ENCODE measurements at places on chromosomes 11 and 22.

- DNase-seq: no peak
Measured at GRCh38 chr11:115895594-115895993, 391.4 kb upstream of the CADM1 start.

DNA sequence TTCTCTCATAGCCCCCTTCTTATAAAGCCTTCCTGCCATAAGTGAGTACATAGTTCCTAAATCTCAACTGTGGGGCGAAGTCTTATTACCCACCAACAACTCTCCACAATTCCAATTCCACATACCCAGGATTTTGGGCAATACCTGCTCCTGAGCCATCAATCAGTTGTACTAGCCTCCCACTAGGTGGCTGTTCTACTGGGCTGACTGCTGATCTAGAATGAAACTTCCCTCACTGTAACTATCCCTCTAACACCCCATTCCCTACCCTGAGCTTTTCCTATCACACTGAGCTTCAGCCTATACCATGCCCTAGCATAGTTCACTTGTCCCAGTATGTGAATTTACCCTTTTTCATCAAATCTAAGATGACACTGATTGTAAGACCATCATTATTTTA is 52.5 kb downstream of the RRAS2 start:
- no peak for DNase-seq

GRCh38 chr11:44066732-44067141 is 667 bp downstream of the ACCS start:
- DNase-seq: no peak

DNA sequence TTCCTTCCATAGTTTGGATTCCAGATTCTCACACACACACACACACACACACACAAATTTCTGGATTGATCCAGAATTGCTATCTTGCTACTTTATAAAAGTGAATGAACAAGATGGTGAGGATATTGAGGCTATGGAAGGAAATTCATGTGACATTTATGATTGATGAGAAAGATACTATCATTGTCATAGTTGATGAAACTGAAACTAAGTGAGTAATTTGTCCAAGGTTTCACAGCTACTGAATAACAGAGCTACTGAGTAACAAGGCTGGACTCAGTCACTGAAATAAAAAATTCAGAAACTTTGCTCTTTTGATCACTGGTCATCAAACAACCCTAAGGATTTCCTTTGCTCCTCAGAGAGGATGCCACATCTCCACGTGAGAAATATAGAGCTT is 16.2 kb downstream of the OR5D16 start:
- DNase-seq: no peak

DNA sequence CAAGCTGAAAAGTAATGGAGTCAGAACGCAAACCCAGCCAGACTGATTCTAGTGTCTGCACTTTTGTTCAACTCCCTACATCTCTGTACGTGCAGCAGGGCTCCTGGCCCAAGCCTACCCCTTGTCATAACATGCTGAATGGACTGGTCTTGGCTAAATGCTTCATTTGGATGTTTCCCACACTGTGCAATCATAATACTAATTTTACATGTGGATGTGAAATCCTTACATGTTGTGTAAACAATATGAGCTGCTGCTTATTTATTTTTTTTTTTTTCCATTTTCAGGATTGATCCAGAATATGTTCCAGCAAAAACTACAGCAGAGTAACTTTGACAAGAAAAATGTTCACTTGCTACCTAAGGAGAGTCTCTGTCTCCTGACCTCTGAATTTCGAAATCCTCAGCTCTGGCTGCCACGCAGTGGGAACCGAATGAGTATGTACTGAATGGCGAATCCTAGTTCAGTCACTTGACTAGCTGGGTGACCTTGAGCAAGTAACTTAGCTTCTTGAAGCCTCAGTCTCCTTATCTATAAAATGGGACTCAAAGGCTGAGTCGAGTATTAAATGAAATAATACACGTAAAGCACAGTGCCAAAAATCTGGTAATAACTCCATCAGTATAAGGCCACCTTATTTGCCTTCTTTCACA is 133.4 kb downstream of the EHF start:
- no peak for DNase-seq

- DNase-seq: no peak
Measured at GRCh38 chr11:69243496-69244200, 50.3 kb upstream of the MYEOV start.

DNA sequence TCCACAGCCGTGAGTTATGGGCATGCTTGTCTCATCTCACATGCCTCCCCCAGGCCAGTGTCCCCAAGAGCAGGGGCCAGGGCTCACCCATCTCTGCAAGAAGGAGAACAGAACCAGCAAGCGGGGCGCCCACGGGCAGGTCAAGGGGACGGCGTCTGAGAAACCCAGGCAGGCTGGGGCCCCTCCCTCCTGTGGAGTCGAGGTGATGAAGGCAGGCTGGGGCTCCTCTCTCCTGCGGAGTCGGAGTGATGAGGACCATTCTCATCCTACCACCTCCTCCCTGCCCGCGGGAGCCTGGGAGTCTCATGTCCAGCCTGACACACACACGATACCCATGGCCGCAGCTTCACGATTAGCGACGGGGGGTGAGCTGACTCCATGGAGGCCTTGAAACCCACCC is 141.9 kb downstream of the CTTN start:
- DNase-seq: no peak

DNA sequence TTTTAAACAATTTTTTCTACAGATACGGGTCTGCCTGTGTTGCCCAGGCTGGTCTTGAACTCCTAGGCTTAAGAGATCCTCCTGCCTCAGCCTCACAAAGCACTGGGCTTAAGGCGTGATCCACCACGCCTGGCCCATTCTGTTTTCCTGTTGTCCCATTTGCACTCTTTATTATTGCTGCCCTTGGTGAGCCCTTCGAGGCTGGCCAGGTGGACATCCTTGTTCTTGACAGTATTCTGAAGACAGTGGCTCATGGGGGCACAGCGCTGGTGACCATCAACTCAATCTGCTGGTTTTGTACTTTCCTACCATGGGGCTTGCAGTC is 35.6 kb downstream of the TBC1D22A start:
- no peak for DNase-seq

DNA sequence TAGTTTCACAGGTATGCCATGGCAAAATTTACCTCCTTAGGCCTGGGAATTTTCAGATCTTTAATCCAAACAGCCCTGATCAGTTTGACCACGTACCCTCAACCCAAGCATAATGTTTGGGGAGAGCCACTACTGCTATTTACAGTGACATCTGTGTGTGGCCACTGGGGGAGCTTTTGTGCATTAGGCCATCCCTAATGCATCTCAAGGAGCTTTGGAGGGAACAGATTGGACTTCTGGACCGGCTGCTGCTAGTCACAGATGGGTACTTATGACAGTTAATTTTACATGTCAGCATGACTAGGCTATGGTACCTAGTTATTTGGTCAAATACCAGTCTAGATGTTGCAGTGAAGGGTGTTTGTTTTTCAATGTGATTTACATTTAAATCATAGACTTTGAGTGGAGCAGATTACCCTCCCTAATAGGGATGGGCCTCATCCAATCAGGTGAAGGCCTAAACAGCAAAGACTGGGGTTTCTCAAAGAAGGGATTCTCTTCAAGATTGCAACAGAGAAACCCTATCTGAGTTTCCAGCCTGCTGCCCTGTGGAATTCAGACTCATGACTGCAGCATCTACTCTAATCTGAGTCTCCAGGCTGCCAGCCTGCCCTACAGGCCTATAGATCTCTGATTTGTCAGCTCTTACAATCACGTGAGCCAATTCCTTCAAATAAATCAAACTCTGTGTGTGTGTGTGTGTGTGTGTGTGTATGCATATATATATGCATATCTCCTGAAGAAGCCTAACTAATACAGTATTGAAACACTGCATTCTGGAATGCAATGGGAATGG is 38.0 kb upstream of the GALNT18 start:
- DNase-seq: no peak

GRCh38 chr11:17498475-17498874 is 21.8 kb upstream of the ABCC8 start:
- no peak for DNase-seq

DNA sequence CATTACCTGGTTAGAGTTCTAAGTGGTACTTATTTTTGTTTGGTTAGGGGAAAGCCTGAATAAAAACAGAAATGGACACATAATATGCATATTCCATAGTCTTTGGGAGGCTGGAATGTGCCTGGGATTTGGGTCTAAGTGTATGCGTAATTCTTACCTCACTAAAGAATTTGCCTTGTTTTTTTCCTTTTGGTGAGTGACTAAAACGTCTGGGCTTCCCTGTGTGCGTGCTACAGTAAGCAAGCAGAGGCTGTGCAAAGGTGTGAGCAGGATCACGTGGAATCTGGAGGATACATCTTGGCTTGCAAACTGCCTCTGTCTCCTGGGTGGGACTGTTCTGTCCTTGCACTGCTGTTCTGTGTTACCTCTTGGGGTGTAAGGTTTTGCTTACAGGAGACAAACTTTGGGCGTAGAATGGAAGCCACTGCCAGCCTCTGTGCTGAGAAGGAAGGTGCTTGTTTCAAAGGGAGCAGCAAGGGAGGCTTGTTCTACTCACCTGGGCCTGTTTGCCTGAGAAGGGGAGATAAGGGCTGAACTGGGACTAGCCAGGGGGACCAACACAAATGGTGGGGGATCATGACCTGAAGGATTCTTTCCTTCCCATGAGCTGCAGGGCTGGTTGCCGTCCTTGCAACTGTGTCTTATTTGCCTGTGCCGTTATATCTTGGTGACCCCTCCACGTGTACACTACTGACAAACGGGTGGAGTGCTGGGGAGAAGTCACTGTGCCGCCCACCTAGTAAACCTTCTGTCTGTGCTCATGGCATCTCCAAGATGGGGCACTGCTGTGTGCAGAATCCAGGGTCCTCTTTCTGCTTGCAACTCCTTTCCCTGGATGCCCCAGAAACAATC is 4.5 kb downstream of the NEAT1 start:
- DNase-seq: no peak
